Stimulated activated naive B cell treated with anti-CD40 and anti-IgM and Interleukin-4, amounts not matched to agents 10 μg/mL and 1 μg/mL and 100 μg/mL, for 72 hours (primary cell): ENCODE measurements at places on chromosomes 6 and 20.

DNA sequence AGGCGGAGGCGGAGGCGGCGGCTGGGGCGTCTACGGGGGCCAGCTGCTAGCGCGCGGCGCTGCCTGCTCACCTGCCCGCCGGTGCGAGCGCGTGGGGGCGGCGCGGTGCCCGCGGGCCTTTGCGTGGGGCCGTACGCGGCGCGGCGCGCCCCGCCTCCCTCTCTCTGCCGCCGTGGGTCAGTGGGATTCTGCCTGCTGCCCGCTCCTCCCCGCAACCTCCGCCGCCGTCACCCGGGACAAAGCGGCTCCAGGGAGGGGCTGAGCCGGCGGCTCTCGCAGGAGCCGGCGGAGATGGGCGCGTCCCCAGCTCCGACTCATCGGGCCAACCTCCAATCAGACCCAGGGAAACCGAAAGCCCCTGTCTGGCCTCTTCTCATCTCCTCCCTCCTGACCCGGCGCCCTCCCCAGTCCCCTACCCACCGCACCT is at the start of gene RCAN2:
Gene RCAN2, minus strand, starts transcription at position 249 of the 427 bp plus-strand sequence.
- DNase-seq, result peak; percentile 17

DNA sequence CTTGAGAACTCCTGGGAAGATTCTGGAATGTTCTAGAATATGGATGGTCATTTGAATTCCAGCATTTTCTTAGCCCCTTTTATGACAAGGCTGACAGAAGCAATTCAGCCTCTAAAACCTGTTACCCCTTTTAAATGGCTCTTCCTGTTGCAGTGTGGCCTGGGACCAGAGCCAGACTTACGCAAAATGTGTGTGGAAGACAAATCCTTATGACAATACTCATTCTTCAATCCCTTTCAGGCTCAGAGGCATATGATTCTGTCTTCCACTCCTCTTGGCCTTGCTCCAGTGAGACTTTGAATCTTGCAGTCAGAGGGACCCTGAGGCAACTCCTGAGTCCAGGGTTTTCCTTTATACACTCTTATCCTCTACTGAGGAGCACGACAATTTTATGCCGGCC is 287.0 kb downstream of the CLIC5 start:
- no peak for DNase-seq

DNA sequence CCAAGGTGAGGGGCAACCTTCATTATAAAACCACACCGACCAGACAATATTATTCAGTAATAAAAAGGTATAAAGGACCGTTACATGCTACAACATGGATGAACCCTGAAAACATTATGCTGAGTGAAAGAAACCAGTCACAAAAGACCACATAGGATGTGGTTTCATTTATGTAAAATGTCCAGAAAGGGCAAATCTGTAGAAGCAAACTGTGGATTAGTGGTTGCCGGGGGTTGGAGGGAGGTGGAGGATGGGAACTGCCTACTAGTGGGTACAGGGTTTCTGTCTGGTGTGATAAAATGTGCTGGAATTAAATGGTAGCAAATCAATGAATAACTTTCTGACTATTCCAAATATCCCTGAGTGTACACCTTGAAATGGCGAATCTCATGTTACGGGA is 10.2 kb upstream of the PRND start:
- DNase-seq, result no peak

DNA sequence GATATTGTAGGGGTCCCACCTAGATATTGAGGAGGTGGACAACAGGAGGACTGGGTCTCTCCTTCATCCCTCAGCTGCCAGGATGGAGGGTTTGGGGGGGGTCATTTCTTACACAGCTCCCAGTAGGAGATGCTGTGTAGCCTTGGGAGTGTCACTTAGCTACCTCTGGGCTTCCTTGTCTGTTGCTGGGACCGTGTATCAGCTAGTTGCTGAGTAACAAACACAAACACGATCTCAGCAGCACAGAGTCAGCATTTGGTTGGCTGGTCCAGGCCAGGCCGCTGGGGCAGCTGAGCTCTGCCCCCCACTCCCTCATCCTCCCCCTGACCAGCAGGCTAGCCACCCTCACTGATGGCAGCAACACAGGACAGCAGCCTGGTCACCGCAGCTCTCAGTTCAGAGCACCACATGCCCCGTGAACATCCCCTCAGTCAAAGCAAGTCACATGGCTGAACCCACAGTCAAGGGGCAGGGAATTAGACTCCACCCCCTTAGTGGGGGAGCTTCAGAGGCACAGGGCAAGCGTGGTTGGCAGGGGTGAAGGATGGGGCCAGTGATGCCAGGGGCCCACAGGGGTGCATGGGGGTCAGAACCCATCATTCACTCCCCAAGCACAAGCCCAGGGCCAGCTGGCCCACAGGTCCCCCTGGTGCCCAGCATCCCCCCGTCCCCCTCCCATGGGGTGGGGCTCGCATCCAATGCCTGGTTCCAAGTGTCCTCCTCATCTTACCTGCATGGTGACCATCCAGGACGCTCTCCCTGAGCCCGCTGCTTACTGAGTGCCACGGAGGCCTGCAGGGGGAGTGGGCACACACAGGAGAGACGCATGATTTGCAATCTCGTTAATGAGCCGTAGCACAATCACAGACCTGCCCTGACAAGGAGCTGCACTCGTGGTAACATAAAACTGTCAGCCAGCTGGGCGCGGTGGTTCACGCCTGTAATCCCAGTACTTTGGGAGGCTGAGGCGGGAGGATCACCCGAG is 112.4 kb downstream of the TAF4 start:
- no peak for DNase-seq

GRCh38 chr6:39912446-39912845 is 21.8 kb downstream of the MOCS1 start:
- no peak for DNase-seq

DNA sequence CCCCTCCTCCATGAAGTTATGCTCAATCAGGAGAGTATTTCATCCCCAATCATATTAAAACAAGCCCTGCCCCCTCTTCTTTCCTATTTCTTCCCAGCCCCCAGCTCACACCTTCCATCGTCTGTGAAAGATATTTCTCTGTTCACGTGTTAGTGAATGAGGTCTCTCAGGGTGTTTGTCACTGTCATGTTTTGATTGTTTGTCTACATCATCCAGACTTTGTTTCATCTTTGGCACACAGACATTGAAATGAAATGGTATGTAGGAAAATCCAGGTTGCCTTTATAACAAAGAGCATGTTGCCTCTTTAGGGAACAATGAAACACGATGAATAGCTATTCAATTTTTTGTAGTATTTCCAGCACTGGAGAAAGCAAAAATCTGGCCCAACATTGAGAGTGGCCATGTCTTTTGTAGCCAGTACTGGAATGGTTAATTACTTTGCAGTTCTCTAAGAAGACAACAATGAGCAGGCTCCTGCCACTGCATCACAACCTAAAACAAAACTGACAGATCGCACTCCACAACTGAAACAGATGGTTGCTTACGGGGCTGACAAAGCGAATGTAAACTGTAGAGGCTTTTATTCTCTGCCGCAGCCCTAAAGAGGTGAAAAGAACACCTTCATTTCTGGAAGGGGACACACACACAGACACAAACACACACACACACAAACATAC is 543.6 kb upstream of the CITED2 start:
- no peak for DNase-seq

- no peak for DNase-seq
These were observed 153.1 kb downstream of the TRIM27 start for GRCh38 chr6:28770732-28771131.

- DNase-seq, result no peak
These were observed 613.6 kb downstream of the UTRN start for GRCh38 chr6:144898741-144899140.
